ENCODE measurements at places on chromosomes 7 and 10. TPM values are rescaled to one million over a fixed set of nuclear protein-coding genes. Genes with fewer than 3 reads are reported as not detected.

The GPR37 gene
- 4.7 TPM for total RNA-seq

The LRRTM3 gene
- not detected for total RNA-seq

The TBRG4 gene
- total RNA-seq = 39.4 TPM

The MACC1 gene
- total RNA-seq = 0.09 TPM

The PRF1 gene
- total RNA-seq = not detected

The PALS2 gene
- total RNA-seq = 29.8 TPM

The AIMP2 gene
- total RNA-seq = 26.4 TPM

The AGR2 gene
- not detected for total RNA-seq

The SYPL1 gene
- total RNA-seq = 35.8 TPM

The PGAM2 gene
- 0.09 TPM for total RNA-seq

The FAM20C gene
- 37.5 TPM for total RNA-seq

The EN2 gene
- total RNA-seq = not detected

The ZNF783 gene
- 11.7 TPM for total RNA-seq

The OPN4 gene
- not detected for total RNA-seq

The ARL4A gene
- total RNA-seq = 18.1 TPM

The PVRIG gene
- total RNA-seq = not detected

The ADARB2 gene
- total RNA-seq = not detected

The LBX1 gene
- under 0.01 TPM for total RNA-seq

The GRID2IP gene
- total RNA-seq = under 0.01 TPM

The TFPI2 gene
- total RNA-seq = 26.3 TPM

The PDIA4 gene
- 222 TPM for total RNA-seq

The PPP1R9A gene
- total RNA-seq = 0.60 TPM

The RARRES2 gene
- total RNA-seq = 2.4 TPM

The PAX4 gene
- total RNA-seq = not detected

The NKX6-2 gene
- not detected for total RNA-seq

The CDK1 gene
- 0.94 TPM for total RNA-seq

The AS3MT gene
- total RNA-seq = 8.1 TPM

The ZNF438 gene
- total RNA-seq = 3.3 TPM

The ZPBP gene
- not detected for total RNA-seq

The UCMA gene
- not detected for total RNA-seq

The SPDYE16 gene
- under 0.01 TPM for total RNA-seq

The VIPR2 gene
- total RNA-seq = not detected

The PRSS37 gene
- not detected for total RNA-seq

The IKZF1 gene
- 0.16 TPM for total RNA-seq

The LHFPL3 gene
- total RNA-seq = not detected

The ADK gene
- 25.4 TPM for total RNA-seq

The BTBD16 gene
- not detected for total RNA-seq

The MTERF1 gene
- 8.6 TPM for total RNA-seq

The AKR1D1 gene
- total RNA-seq = not detected

The MKLN1 gene
- total RNA-seq = 40.1 TPM

The ASZ1 gene
- total RNA-seq = not detected

The GFRA1 gene
- under 0.01 TPM for total RNA-seq

The HKDC1 gene
- 0.77 TPM for total RNA-seq

The CALHM1 gene
- not detected for total RNA-seq

The GJD4 gene
- total RNA-seq = not detected

The NEBL gene
- total RNA-seq = 0.16 TPM

The SPDYE8 gene
- total RNA-seq = not detected

The LLCFC1 gene
- total RNA-seq = not detected

Data from bronchial smooth muscle cell (primary cell).